ENCODE measurements at places on chromosomes 12 and 14. TPM values are rescaled to one million over a fixed set of nuclear protein-coding genes. Genes with fewer than 3 reads are reported as not detected.
A peak's percentile ranks its signal among the peaks of the same experiment; 100 is the strongest.

DNA sequence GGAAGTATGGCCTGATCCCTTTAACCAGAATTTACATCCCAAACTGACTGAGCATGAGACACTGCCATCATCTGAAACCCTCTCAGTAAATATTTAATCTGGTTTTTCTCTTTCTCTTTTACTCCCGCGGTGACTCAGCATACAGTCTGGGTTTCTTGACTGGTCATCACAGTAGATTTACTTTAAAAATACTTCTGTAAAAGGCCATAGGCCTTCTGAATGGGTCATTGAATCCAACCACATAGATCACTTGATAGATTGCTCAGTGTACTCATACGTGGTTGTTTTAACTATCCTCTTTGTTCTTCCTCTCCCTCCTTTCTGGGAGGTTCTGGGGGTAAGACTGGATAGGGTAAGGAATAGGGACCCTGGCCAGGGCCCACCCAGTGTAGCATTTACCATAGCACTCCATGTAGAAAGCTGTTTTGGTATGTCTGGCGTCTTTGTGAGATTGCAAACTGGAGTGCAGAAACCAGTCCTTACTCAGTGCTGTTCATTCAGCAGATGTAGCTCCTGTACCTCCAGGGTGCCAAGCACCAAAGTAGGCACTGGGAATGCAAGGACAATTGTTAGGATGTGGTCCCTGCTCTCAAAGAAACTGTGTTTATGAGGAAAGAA, 165.7 kb downstream of the SRGAP1 start:
- H3K27ac ChIP-seq: no peak overlapping the region
- H3K4me3 ChIP-seq: no peak overlapping the region
- no peaks in the 10 kb centered on the region for H3K27me3 ChIP-seq
- DNase-seq: no peak
- peaks cover 20% of the 10 kb centered on the region for H3K4me1 ChIP-seq
- H3K36me3 ChIP-seq: no peaks in the 10 kb centered on the region

DNA sequence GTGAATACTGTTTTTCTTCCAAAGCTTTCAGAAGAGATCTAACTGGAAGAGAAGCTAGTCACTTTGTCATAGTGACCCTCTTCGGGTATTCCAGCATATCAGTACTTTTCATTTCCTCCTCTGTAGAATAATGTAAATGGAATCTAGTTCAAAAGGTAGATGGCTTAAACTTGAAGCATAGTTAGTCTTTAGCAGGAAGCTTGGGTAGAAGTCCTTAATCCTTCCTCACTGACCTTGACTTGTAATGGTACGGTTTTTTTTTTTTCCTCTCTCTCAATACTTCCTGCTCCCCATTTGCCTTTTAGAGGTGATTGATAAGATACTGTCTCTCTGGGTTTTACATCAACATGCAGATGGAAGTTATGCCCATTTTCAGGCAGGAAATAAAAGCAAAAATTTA, 1.7 kb downstream of the FBXO34 start:
- peaks cover 23% of the 10 kb centered on the region for H3K4me1 ChIP-seq
- H3K4me3 ChIP-seq: peak overlapping the region; percentile 99
- H3K27me3 ChIP-seq: no peaks in the 10 kb centered on the region
- no peaks in the 10 kb centered on the region for H3K36me3 ChIP-seq

The SOAT2 gene
- not detected for total RNA-seq

The SALL2 gene
- 16.4 TPM for total RNA-seq

- H3K27me3 ChIP-seq: peaks cover 4% of the 10 kb centered on the region
- H3K4me3 ChIP-seq: no peak overlapping the region
- H3K36me3 ChIP-seq: no peaks in the 10 kb centered on the region
- H3K27ac ChIP-seq: no peak overlapping the region
Measured at GRCh38 chr14:22303589-22304195, 285.3 kb downstream of the DAD1 start.

GRCh38 chr14:70700955-70701585, 59.4 kb downstream of the TTC9 start:
- H3K27me3 ChIP-seq: no peaks in the 10 kb centered on the region
- DNase-seq: no peak
- no peaks in the 10 kb centered on the region for H3K36me3 ChIP-seq
- H3K4me3 ChIP-seq: no peak overlapping the region
- H3K4me1 ChIP-seq: no peaks in the 10 kb centered on the region
- no peak overlapping the region for H3K27ac ChIP-seq

- no peak for DNase-seq
- no peak overlapping the region for H3K4me3 ChIP-seq
- no peaks in the 10 kb centered on the region for H3K36me3 ChIP-seq
Measured at GRCh38 chr12:1864867-1865266, 44.5 kb downstream of the LRTM2 start.

The CCDC92 gene
- 7.7 TPM for total RNA-seq

- H3K27me3 ChIP-seq: no peaks in the 10 kb centered on the region
- no peak for DNase-seq
- H3K4me1 ChIP-seq: peaks cover 5% of the 10 kb centered on the region
Measured at GRCh38 chr12:10218021-10218420, 5.3 kb downstream of the GABARAPL1 start.

The PROX2 gene
- total RNA-seq: not detected

The GLIPR1L1 gene
- total RNA-seq: not detected
